ENCODE measurements at places on chromosomes 7 and 10. TPM values are rescaled to one million over a fixed set of nuclear protein-coding genes. Genes with fewer than 3 reads are reported as not detected.
A peak's percentile ranks its signal among the peaks of the same experiment; 100 is the strongest.

DNA sequence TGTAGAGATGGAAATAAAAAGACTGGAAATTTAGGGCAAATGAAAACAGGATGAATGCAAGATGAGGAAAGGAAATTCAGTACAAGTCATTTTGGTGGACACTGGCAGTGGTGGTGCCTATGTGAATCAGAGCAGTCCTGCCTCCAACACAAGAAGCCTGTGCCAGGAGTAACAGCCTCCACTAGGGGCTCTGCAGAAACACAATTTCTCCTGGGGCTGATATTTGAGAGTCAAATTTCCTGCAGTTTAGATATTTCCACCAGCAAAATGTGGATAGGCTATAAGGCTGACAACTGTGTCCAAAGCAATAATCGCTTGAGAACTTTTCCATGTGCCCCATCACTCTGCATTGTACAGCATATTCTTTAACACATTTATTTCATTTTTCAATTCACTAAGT, 4.7 kb upstream of the PLXDC2 start:
- DNase-seq = no peak

GRCh38 chr10:116287906-116288501, 15.0 kb upstream of the GFRA1 start:
- peak; percentile 40 for DNase-seq

The OPTN gene
- 7.5 TPM for total RNA-seq

- no peak for DNase-seq
Observed at GRCh38 chr10:92103376-92104090, 180.0 kb downstream of the BTAF1 start.

The CDK13 gene
- total RNA-seq = 53.8 TPM

GRCh38 chr10:131531265-131532190, 220.0 kb upstream of the TCERG1L start:
- DNase-seq = no peak

Data from neural crest cell (in vitro differentiated cells).